Mononuclear cell (primary cell): ENCODE measurements at places on chromosomes 2 and 18. TPM values are rescaled to one million over a fixed set of nuclear protein-coding genes. Genes with fewer than 3 reads are reported as not detected.

Gene PLEKHA3
- total RNA-seq, result 17.6 TPM

Gene POTEI
- total RNA-seq, result under 0.01 TPM

Gene NBEAL1
- total RNA-seq, result 8.4 TPM

Gene STAT4
- total RNA-seq, result 163 TPM

Gene MEIS1
- 4.9 TPM for total RNA-seq

Gene TNFRSF11A
- total RNA-seq, result 1.4 TPM

Gene SCYGR3
- not detected for total RNA-seq

Gene IL1A
- 23.4 TPM for total RNA-seq

Gene CXCR4
- total RNA-seq, result 1,915 TPM

Gene WDR54
- 9.3 TPM for total RNA-seq
